K562 (cell line): ENCODE measurements at places on chromosomes 5 and 9.

DNA sequence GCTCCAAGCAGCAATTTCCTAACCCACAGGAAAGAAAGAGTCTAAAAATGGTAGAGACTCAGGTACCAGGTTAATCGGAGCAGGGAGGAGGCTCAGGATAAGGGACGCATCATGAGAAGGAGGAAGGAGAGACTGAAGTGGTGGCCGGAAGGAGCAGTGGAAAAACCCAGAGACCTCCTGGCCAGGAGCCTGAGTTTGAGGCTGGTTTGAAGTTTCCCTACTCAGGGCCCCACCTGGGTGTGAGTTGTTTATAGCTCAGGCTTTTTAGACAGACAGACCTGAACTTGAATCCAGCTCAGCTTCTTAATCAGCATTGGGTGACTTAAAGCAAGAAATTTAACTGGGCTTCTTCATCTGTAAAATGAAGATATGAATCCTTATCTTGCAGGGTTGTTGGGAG is 11.9 kb upstream of the AQP7 start:
- no peak for DNase-seq

GRCh38 chr9:105637787-105638395 is 24.4 kb upstream of the TAL2 start:
- DNase-seq = no peak

DNA sequence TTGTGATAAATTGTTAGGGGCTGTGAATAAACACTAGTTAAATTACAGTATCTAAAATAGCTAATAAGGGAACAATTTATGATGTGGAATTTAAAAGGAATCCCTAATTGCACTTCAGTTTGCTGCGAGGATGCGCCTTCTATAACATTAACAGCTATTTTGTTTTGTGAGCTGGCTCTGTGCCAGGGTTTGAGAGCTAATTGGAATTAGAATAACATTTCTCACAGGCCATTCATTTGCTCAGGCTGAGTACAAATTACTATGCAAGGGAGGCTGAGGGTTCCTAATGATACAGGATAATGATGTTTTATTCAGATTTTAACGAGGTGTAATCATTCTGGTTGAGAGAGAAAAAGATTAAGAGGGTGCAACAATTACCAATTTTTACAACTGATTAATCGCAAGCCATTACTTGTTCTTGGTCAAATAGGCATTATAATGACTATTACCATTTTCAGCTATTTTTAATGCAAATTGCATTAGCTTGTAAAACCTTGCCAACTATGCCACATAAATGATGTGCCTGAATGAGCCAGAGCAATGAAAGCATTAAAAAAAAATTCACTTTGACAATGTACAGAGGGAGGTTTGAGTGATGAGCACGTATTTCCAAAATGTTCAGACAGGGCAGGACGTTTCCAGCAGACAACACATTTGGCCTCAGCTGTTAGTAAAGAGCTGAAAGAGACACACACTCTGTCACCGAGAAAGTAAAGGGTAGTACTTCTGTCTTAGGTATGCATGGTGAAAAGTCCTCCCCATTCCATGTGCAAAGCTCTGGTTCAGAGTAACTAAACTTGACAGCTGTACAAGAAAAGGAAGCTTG is 576.5 kb downstream of the TLE1 start:
- DNase-seq = no peak

- no peak for DNase-seq
Measured at GRCh38 chr5:59354811-59355210, 538.7 kb downstream of the PDE4D start.

DNA sequence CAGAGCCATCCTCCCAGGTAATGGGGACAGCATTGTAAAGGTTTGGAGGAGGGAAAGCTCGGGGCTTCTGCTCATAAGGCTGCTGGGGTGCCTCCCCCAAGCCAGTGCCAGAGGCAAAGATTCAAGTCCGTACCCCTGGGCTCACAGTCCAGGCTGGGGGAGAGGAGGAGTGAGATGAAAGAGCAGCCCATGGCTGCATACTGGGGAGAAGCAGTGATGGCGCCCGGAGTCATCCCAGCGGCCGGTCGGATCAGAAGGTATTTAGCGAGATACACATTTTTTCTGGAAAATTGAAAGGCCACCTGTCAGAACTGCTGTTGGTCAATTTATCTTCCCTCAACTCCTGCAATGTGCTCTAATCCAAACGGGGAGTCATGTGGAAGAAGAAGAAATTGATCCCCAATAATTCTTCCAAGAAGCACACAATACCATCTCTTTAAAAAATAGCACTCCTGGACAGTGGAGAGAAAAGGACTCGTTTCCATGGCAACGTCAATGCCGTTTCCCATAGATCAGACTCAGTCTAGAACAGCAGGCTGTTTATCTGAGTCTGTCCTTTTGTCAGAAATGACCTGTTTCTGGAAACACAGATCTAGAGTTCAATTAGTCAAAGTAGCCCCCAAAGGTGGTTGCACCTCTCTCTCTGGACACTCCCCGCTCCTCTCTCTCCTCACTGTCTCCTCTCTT is 65.9 kb downstream of the NSG2 start:
- DNase-seq = no peak

DNA sequence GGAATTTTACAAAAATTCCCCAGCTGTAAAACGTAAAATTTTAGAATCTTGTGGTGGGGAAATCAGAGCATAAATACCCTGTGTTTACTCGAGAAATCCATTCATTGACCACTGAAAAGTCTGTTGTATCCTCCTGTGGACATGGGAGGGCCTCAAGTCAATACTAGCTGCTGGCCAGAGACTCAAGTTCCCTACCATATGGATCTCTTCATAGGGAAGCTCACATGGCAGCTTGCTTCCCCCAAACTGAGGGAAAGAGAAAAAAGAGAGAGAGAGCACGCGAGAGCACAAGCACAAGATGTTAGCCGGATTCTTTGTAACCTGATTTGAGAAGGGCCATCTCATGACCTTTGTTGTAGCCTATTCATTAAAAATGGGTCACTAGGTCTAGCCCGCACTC is 591.9 kb downstream of the LRRC70 start:
- DNase-seq = no peak

GRCh38 chr9:120345379-120345778 is 234.6 kb downstream of the CDK5RAP2 start:
- no peak for DNase-seq

GRCh38 chr9:114413861-114414301 is 26.1 kb upstream of the AKNA start:
- DNase-seq = no peak

GRCh38 chr9:113719919-113720318 is 156.2 kb upstream of the ZNF618 start:
- DNase-seq = no peak

DNA sequence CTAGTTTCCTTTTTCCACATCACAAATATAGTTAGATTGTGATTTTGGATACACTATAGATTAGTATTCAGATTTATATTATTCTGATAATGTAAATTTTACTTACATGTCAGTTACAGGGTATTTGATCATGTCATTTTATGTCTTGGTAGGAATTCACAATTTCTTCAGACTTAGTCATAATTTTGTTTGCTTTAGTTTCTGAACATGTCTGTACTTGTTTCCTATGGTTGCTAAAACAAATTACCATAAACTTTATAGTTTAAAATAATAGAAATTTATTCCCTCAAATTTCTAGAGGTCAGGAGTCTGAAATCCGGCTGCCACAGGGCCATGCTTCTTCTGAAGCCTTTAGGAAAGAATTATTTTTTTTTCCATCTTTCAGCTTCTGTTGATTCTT is 1817.2 kb upstream of the CDH9 start:
- no peak for DNase-seq

DNA sequence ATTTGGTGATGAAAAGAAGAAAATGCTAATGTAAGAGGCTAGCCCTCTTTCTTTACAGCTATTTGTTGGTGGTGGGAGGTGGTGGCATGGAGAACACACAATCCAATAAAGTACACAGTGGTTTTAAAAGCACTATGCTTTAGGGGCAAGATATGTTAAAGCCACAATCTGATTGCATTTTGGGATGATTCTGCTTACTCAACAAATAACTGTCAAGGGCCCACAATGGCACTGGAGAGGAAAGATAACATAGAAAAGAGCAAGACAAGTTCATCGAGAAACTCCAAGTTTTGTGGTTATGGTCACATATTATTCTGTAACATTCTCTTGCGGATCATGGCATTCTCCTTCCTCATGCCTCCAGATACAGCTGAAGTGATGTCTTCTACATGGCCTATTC is 38.8 kb downstream of the OTP start:
- DNase-seq = no peak

- DNase-seq = no peak
Measured at GRCh38 chr9:2066312-2067273, 51.4 kb downstream of the SMARCA2 start.

GRCh38 chr5:82985763-82986162 is 91.4 kb downstream of the TMEM167A start:
- no peak for DNase-seq

DNA sequence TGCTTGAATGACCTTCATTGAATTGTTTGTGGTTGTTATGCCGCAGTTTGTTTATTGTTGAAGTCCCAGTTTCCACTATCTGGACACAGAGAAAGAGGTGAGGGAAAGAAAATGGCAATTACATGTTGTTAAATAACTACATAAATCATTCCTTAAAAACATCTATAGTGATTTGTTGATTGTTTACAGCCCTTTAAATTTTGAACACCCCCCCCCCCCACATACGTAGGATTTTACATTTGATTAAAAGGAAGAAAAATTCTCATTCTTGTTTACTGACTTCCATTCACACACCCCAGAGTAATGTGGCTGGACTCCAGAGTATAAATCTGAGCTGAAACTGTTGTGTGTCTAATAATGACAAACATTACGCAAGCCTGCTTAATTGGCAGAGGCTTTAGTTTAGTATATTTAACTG is 87.1 kb upstream of the FAM174A start:
- no peak for DNase-seq
